CD4-positive, alpha-beta T cell treated with Interleukin-6 for 4 hours (primary cell): ENCODE measurements at places on chromosomes 2 and 18.

- DNase-seq, result peak; percentile 49
Observed at GRCh38 chr2:160411167-160411566, 82.4 kb downstream of the RBMS1 start.

- DNase-seq, result no peak
Observed at GRCh38 chr18:49812286-49813068, 856 bp downstream of the ACAA2 start.

- DNase-seq, result no peak
Observed at GRCh38 chr18:75207310-75208154, 1.4 kb downstream of the PTGR3 start.

- no peak for DNase-seq
Observed at GRCh38 chr2:71939588-71940535, 207.8 kb downstream of the CYP26B1 start.

DNA sequence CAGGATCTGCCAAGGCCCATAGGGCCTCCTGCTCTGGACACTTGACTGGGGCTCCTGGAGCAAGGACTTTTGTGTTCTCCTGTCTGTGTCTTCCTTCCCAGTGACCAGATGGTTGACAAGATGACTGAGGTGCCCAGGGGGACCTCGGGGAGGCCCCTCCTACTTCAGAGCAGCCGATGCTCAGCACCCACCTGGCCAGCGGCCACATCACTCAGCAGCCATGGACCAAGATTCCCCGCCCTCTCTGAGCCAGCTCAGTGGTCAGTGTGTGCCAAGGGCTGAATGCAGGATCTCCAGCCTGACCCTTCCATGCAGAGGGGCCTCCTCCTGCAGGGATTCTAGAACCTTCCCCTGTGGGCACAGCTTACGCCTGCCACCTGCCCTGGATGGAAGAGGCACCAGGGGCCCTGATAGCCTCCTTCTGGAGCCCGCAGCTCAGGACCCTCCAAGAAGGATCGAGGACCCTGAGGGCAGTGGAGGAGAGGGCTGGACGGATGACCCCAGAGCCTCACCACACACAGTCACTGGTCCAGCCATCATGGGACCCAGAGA, 87.4 kb upstream of the GPC1 start:
- no peak for DNase-seq
